ENCODE measurements at places on chromosomes 5 and 9.

DNA sequence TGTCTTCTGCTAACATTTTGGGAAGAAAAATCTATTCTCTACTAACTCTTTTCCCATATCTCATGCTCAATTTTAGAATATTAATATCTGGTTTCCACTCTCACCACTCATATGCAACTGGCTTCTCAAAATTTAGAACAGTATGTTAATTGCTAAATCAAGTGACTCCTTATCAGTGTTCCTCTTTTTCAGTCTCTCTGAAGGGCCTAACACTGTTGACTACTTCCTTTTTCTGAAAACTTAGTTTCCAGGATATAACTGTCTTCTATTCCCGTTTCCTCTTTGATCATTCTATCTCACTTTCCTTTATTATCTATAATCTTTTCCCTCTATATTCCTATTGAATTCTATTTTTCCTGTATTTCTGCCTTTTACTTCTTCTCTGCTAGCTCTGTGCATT, 1717.2 kb upstream of the C9orf72 start:
- no peak for DNase-seq

DNA sequence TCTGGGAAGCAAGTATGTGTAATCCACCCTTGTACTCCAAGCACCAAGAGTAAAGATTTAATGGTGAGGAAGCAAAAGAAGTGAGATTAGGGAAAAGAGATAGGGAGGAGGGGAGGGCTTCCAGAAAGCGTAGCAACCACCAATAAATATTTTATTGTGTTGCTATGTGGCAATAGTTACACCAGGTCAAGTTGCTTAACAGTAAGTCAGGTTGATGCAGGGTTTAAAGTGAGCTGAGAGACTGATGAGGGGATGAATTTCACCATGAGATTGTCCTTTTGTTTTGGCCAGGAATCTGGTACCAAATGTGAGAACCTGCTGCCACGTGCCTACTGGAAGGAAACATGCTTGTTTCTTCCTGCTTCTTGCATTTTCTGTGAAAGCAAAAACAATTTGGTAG, 62.7 kb downstream of the PCSK5 start:
- no peak for DNase-seq

DNA sequence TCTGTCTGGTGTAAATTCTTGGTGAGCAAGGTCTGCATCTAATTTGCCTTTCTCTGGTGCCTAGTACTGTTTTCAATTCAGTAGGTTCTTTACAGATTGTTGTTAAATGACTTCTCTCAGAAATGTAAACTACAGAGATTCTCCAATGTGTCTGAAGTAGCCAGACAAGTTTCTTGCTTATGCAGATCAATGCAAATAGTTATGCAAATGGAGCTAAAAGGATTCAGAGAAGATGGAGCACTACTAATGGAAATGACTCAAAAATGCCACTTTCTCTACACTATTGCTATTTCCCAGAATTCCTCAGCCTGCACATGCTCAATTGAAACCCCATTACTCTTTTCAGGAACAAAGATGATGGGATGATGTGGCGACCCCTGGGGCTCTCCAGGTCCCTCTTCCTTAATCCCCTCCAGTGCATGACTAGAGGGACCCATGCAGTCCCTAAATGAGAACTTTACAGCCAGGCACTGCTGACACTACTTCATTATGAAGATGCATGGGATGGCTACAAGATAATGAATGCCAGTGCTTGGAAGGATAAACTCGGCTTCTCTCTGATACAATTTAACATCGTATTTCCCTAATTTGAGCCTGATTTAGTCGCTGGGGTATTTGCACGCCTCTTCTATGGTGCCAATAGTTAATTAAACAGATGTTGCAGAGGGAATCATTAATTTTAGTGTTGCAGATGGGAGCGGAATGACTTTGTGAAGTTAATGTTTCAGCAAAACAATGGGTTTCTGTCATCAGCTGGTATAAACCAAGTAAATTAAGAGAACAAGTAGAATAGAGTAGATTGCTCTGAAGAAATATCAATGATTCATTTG, 753.2 kb downstream of the TLR4 start:
- DNase-seq = no peak

DNA sequence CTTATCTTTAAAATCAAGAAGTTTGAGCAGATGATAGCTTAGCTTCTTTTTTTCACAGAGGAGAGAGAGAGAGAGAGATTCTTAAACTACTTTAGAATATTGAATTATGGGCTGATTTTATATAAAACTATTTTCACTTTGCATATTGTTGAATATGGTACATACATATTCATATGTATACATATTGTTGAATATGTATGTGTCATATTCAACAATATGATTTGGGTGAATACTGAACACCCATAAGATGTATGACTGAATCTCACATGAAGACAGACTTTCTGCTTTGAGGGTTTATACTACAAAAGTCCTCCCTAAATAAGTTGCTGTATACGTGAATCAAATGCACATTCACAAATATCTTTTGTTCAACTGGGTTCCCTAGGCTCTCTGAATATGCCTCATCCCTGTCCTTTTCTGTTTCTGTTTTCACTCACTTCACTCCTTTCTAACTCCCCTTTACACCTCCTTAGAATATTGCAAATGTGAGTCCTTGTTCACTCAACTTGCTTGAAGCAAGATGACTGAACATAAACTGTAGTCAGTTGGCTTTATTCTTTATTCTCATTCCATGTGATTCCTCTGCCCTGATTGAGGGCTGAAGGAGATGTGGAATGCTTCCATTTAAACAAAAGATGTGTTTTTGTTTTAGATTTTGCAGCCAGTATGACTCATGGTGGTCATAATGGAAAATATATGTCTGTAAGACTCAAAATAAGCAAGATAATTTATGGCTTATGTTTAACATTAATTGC, 225.4 kb upstream of the DAB2 start:
- DNase-seq = no peak

GRCh38 chr5:138819081-138819480, 56.1 kb downstream of the LRRTM2 start:
- DNase-seq = no peak

DNA sequence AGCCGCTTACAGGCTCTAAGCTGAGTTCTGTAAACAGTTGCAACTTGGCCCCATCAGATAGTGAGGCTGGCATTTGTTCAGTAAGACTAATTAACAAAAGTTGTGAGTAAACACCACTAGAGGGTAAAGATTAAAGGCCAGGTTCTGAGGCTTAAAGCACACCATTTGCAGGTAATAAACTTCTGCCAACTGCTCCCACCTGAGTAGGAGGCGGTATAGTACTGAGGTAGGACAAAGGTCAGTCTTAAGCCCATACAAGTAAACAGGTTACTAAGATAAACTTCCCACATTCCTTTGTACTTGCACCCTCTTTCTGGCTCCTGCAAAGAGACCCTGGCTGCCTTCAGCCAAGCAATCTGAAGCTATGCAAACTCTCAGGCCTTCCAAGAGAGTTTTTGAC, 419.6 kb downstream of the DNAH5 start:
- no peak for DNase-seq

GRCh38 chr9:136542241-136543040, 3.4 kb downstream of the NOTCH1 start:
- no peak for DNase-seq

GRCh38 chr5:36373527-36374086, 71.9 kb upstream of the RANBP3L start:
- DNase-seq = no peak

DNA sequence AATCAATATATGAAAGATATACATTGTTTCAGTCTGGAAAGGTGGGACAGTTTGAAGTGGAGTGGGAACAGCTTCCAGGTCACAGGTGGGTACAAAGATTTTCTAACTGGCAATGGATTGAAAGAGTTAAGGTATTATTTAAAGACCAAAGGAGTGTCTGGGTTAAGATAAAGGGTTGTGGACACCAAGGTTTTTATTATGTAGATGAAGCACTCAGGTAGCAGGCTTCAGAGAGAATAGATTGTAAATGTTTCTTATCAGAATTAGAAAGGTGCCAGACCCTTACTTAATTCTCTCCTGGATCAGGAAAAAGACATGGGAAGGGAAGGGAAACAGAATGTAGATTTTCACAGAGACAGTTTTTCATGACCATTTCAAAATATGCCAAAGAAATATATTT, 1174.8 kb downstream of the MAT2B start:
- DNase-seq = peak; percentile 24

- no peak for DNase-seq
These were observed 39.9 kb upstream of the PAM start for GRCh38 chr5:102715082-102715807.

DNA sequence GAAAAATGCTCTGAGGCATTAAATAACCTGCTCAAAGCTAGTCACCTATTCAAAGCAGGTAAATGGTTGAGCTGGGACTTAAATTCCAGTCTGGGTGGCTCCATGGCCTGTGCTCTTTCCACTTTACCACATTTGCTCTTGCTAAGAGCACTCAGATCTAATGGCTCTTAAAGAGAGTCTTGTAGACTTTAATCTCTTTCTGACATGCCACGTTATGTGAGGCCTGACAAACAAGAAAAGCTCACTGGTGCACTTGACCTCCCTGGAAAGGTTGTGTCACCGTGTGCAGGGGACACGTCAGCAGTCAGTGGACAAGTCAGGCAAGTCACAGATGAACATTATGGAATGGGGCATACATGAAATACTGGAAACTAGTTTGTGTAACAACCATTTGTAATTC, 129.9 kb upstream of the RPS23 start:
- DNase-seq = no peak

DNA sequence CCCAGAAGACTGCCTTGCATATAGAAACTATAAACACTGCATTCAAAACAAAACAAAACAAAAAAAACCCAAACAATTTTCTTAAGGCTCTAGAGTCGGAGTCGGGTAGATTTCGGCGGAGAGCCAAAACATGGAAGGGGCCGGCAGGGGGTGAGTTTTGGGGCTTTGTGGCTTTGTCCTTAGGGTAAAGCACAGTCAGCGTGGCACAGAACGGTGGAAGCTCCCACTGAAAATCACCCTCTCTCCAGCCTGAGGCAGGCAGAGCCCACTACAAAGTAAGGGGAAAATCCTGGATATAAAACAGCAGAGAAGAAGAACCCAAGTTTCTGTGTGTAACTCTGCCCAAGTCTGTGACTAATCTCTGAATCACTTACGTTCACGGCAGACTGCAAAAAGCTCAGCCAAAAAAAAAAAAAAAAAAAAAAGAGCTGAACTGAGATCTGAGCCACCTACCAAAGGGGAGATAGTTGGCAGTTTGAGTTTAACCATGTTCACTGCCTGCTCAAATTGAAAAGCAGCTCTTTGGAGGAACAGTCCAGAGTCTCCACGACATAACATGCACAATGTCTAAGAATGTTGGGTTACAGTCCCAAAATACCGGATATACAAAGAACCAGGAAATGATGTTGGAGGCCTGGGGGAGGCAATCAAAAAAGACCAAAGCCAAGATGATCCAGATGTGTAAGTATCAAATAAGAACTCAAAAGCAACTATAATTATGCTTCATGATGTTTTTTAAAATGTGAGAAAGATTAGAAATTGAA, 26.6 kb upstream of the OR2K2 start:
- DNase-seq = no peak

DNA sequence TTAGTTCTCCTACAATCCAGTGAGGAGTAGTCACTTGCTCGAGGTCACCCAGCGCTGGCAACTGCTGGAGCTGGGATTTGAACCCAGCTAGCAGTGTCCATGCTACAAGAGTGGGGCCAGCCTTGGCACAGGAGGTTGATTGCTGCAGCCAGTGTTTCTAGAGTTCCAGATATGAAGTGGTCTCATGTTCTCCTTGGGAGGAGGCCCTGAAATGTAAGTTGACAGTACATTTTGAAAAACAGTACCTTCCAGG, 802 bp downstream of the CCDC107 start:
- DNase-seq = no peak

DNA sequence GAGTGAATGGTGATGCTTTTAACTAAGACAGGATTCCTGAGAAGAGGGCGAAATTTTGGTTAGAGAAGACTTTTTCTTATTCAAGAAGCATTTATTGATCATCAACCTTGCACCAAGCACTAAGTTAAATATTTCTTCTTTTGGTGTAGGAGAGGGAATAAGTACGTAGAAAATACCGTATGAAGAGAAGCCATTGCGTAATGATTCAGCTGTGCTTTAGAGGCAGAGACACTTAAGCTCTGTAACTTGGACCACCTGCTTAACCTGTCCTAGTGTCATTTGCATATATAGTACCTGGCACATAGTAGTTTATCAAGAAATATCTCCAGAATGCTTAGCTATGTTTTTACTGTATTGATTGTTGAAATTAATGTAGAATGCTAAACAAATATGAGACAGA, 430.9 kb upstream of the ZNF608 start:
- DNase-seq = no peak

GRCh38 chr5:181052672-181053487, 12.8 kb downstream of the BTNL9 start:
- peak; percentile 56 for DNase-seq

- DNase-seq = no peak
These were observed 98.4 kb downstream of the TARS1 start for GRCh38 chr5:33539212-33539611.

DNA sequence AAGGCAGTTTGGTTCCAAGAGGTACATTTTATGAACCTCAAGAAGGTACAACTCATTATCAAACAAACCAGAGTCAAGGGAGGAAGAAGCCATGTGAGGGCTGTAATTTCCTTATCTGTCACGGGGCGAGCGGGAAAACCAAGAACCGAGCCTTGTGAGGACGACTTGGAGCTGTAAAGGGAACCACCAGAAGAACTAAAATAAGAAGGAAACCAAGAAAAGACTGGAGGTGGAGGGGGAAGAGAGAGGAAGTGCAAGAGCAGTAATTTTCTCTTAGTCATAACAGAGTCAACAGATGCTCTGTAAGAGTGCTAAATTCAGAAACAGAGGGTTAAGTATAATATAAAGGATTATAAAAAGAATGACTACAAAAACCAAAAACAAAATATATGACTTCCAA, 127.1 kb downstream of the DIRAS2 start:
- DNase-seq = no peak

DNA sequence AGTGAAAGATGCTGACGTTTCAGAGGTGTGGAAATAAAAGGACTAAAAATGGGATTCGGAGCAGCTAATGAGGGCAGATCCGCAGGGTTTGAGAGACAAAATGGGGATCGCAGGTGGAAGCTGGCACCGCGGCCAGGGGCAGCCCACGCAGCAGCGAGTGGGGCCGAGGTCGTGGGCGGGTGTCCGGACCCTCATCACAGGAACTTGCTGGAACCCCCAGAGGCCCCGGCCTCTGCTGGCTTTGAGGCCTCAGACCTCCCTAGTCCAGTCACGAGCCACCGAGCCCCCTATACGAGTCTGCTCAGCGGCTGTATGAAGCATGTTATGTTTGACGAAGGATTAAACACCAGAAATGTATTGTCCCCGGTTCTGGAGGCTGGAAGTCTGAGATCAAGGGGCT, 45.8 kb upstream of the FCN1 start:
- no peak for DNase-seq

GRCh38 chr9:130692321-130692720, 1.3 kb upstream of the EXOSC2 start:
- peak; percentile 94 for DNase-seq

- DNase-seq = no peak
These were observed 416.1 kb upstream of the IZUMO3 start for GRCh38 chr9:24961762-24962161.

All from H9 (cell line).